ENCODE measurements at places on chromosomes 4 and X. TPM values are rescaled to one million over a fixed set of nuclear protein-coding genes. Genes with fewer than 3 reads are reported as not detected.

The PAGE1 gene
- not detected for polyA plus RNA-seq

The AFAP1 gene
- polyA plus RNA-seq, result 38.9 TPM

The KDM5C gene
- 90.8 TPM for polyA plus RNA-seq

The CC2D2A gene
- 10.7 TPM for polyA plus RNA-seq

The WDR19 gene
- 68.6 TPM for polyA plus RNA-seq

The DUX4 gene
- not detected for polyA plus RNA-seq

The DSPP gene
- not detected for polyA plus RNA-seq

The QRFPR gene
- polyA plus RNA-seq, result 1.0 TPM

The TREX2 gene
- polyA plus RNA-seq, result not detected

The CCNQ gene
- 61.2 TPM for polyA plus RNA-seq

The SPARCL1 gene
- not detected for polyA plus RNA-seq

The PABPC5 gene
- 2.7 TPM for polyA plus RNA-seq

The PPBP gene
- polyA plus RNA-seq, result not detected

The ARX gene
- polyA plus RNA-seq, result 42.8 TPM

The HERC5 gene
- 0.59 TPM for polyA plus RNA-seq

The PAGE5 gene
- not detected for polyA plus RNA-seq

The SPACA5 gene
- not detected for polyA plus RNA-seq

The TRIML2 gene
- not detected for polyA plus RNA-seq

The ABRAXAS1 gene
- 1.4 TPM for polyA plus RNA-seq

The FDCSP gene
- polyA plus RNA-seq, result not detected

The UCP1 gene
- not detected for polyA plus RNA-seq

The CSN3 gene
- not detected for polyA plus RNA-seq

The DLG3 gene
- 66.5 TPM for polyA plus RNA-seq

The NPY2R gene
- polyA plus RNA-seq, result 1.2 TPM

The PDCL2 gene
- not detected for polyA plus RNA-seq

The TLR2 gene
- not detected for polyA plus RNA-seq

The BTC gene
- not detected for polyA plus RNA-seq

The SHROOM4 gene
- polyA plus RNA-seq, result 1.4 TPM

The GPR173 gene
- polyA plus RNA-seq, result 26.9 TPM

The KLF8 gene
- polyA plus RNA-seq, result 4.1 TPM

The NWD2 gene
- 0.16 TPM for polyA plus RNA-seq

The RAB9B gene
- 50.6 TPM for polyA plus RNA-seq

The MAGEE1 gene
- 24.8 TPM for polyA plus RNA-seq

The SMIM9 gene
- polyA plus RNA-seq, result not detected

The RAB33A gene
- 74.7 TPM for polyA plus RNA-seq

The HELT gene
- polyA plus RNA-seq, result not detected

The YIPF6 gene
- 28.5 TPM for polyA plus RNA-seq

The SASH3 gene
- polyA plus RNA-seq, result not detected

The MAGEA11 gene
- not detected for polyA plus RNA-seq

The RP2 gene
- polyA plus RNA-seq, result 12.1 TPM

The NAA11 gene
- not detected for polyA plus RNA-seq

The MAGEC1 gene
- polyA plus RNA-seq, result not detected

The MAGEA8 gene
- not detected for polyA plus RNA-seq

The TEX13C gene
- 0.22 TPM for polyA plus RNA-seq

The GPRASP1 gene
- polyA plus RNA-seq, result 39.5 TPM

The IL3RA gene
- polyA plus RNA-seq, result not detected

The ETDB gene
- not detected for polyA plus RNA-seq

The PRR27 gene
- polyA plus RNA-seq, result not detected

The HS6ST2 gene
- 43.0 TPM for polyA plus RNA-seq

The JADE3 gene
- polyA plus RNA-seq, result 6.8 TPM

The OPRPN gene
- polyA plus RNA-seq, result not detected

The NKX3-2 gene
- polyA plus RNA-seq, result not detected

The PARM1 gene
- 1.3 TPM for polyA plus RNA-seq

The CORIN gene
- polyA plus RNA-seq, result 0.25 TPM

The MAGEB17 gene
- not detected for polyA plus RNA-seq
